OCI-M1 (cell line): ENCODE measurements at places on chromosomes 3 and 15.

- no peak for DNase-seq
Measured at GRCh38 chr3:78867409-78868372, 900.1 kb downstream of the ROBO1 start.

DNA sequence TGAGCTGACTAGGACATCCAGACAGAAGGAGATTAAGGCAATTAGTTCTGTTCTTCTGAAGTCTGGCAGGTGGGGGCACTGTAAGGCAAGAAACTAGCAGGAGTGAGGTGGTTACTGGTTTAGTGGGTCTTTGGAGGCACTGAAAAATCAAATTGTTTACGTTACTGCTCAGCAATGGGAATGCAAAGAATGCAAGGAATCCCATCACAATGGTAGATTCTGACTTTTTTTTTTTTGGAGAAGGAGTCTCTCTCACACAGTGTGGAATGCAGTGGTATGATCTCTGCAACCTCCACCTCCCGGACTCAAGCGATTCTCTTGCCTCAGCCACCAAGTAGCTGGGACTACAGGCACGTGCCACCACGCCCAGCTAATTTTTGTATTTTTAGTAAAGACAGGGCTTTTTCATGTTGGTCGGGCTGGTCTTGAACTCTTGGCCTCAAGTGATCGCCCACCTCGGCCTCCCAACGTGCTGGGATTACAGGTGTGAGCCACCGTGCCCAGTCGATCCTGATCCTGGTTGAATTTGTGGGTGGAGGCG lies 16.4 kb downstream of the FAM107A start:
- DNase-seq, result peak; percentile 7

DNA sequence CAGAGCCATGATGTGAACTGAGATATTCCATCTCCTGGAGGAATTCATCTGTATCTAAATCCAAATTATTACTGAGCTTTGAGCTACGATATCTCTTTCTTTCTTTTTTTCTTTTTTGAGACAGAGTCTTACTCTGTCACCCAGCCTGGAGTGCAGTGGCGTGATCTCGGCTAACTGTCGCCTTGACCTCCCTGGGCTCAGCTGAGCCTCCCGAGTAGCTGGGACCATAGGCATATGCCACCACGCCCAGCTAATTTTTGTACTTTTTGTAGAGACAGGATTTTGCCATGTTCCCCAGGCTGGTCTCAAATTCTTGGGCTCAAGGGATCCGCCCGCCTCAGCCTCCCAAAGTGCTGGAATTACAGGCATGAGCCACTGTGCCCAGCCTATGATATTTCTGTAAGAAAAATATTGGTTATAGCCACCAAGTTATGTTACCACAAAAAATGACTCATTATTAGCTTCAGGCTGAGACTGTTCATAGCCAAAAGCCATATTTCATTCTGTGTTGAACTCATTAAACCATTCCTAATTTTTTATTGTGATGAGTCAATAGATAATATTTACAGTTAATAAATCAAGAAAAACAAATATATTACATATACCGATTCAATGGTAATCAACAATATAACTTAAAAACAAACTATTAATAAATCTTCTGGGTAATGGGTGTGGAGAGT lies 27.1 kb upstream of the SLC30A4 start:
- DNase-seq, result no peak

GRCh38 chr15:62950462-62950931 lies 92.0 kb upstream of the TPM1 start:
- DNase-seq, result no peak

- no peak for DNase-seq
Measured at GRCh38 chr3:16423947-16424673, 89.4 kb downstream of the RFTN1 start.

- no peak for DNase-seq
Measured at GRCh38 chr3:127612966-127613365, 14.8 kb downstream of the MCM2 start.

- no peak for DNase-seq
Measured at GRCh38 chr15:81531109-81531592, 157.1 kb upstream of the TMC3 start.
